ENCODE measurements at places on chromosomes 4 and X.
A peak's percentile ranks its signal among the peaks of the same experiment; 100 is the strongest.

- DNase-seq: no peak
Measured at GRCh38 chr4:93730760-93731159, 97.8 kb upstream of the ATOH1 start.

GRCh38 chr4:8939160-8939839, 67.7 kb upstream of the HMX1 start:
- DNase-seq: no peak

- no peak for DNase-seq
Measured at GRCh38 chr4:168585168-168586091, 88.6 kb downstream of the PALLD start.

- DNase-seq: no peak
Measured at GRCh38 chr4:102217345-102217744, 127.9 kb downstream of the SLC39A8 start.

GRCh38 chrX:150161193-150161592, 201.9 kb upstream of the MAMLD1 start:
- no peak for DNase-seq

GRCh38 chrX:43676971-43677572, 21.0 kb downstream of the MAOA start:
- DNase-seq: no peak

GRCh38 chrX:102745857-102746584, 25.5 kb downstream of the GPRASP3 start:
- peak; percentile 6 for DNase-seq

GRCh38 chrX:47514533-47515235, 31.7 kb upstream of the ZNF41 start:
- DNase-seq: no peak

GRCh38 chr4:80361329-80361900, 25.9 kb downstream of the CFAP299 start:
- no peak for DNase-seq

DNA sequence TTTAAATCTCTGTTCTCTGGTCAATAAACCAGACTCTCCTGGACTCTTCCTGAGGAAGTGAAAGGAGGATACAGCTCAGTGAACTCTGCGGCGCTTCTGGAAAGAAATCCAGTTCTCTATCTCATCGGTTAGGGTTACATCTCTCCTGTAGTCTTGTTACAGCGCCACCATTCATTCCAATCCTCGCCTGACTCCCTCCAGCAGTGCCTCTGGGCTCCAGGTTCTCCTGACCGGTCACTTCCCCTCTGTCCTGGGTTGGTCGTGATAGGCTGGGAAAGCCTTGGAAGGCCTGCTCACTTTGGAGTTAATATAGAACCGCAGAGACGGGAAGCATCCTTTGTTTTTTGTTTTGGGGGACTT, 97.0 kb upstream of the STOX2 start:
- no peak for DNase-seq

- DNase-seq: no peak
Measured at GRCh38 chr4:74112399-74113105, 13.6 kb upstream of the CXCL2 start.

DNA sequence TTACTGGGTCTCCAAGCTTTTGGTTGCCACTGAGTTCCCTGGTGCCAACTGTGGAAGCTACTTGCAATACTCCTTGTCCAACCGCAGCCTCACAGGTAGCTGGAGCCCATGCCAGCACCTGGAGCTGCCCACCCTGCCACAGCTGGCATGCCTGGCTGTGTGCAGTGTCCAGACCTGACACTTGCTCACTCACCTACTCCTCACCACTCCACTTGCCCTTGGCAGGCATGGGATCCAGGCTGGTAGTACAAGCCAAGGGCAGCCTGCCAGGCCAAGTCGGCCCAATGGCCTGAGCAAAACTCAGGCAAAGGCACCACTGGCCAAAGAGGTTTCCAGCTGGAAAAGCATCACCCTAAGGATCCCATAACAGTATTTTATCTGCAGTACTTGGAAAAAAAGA, 246.3 kb downstream of the PDGFC start:
- DNase-seq: no peak

DNA sequence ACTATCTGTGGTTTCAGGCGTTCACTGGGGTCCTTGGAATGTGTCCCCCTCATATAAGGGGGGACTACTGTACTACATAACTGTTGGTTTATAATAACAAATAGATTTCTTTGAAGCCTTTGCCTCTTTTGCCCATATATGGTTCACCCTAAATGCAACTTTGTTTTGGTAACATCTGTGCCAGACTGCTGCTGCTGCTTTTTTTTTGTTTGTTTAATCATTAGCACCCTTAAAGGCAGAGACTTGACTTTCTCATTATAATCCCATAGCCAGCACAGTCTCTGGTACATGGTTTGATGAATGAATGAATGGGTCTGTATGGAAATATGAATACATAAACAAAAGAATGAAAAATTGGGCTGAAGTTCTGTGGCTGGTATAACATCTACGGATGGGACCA, 80.2 kb upstream of the LHFPL1 start:
- no peak for DNase-seq

GRCh38 chr4:82713856-82714255, 84.7 kb downstream of the SCD5 start:
- no peak for DNase-seq

- no peak for DNase-seq
Measured at GRCh38 chr4:86825511-86825910, 23.7 kb downstream of the SLC10A6 start.

- no peak for DNase-seq
Measured at GRCh38 chrX:19626230-19626629, 110.9 kb upstream of the MAP3K15 start.

DNA sequence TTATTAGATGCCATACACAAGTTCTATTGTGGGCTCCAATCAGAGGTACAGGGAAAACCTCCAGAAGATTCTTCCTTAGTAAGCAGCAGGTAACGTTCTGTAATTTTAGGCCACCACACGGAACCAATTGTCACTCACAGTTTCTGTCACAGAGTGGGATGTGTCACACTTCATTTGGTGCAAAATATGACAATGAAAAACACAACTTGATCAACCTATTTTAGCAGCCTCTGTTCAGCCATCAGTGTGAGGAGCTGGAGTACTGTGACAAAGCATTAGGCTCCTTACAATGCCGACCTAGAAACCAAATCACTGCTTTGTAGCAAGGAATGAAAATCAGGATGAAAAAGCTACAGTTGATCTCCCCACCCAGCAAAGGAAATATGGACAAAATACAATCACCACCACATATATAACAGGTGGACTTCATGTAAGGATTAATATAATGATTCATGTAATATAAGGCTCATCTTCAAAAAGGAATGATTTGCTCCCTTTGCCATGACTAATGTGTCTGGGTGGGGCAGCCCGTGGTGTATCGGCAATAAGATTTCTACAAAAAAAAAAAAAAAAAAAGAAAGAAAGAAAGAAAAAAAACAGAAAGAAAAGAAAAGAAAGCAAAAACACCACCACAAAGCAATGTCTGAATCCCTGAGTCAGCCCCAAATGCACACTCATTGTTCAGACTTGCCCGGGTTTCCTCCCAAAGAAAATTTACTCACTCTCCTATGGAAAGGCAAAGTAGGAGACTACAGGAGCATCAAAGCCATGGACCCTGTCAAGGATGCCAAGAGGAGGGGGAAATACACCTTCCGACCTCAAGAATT, 36.0 kb downstream of the SLC9A7 start:
- DNase-seq: no peak

DNA sequence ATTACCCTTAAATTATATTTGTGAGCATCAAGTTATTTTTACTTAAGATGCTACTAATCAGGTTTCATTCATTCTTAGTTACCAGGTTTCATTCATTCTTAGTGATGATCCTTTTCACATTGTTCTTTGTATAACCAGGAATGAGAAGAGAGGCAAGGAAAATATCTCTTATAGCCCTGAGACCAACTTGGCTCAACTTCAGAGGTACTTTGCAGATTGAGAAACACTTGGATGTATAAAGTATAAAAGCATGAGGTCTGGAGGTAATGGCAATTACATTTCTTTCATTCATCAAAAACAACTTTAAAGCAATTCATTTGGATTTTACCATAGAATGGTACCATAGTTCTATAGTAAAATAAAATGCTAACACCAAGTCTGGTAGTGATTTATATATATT, 231.0 kb downstream of the PRDM5 start:
- DNase-seq: no peak

GRCh38 chrX:20471483-20471882, 204.8 kb upstream of the RPS6KA3 start:
- DNase-seq: no peak

GRCh38 chr4:185809121-185809520, 2.9 kb downstream of the SORBS2 start:
- DNase-seq: no peak

DNA sequence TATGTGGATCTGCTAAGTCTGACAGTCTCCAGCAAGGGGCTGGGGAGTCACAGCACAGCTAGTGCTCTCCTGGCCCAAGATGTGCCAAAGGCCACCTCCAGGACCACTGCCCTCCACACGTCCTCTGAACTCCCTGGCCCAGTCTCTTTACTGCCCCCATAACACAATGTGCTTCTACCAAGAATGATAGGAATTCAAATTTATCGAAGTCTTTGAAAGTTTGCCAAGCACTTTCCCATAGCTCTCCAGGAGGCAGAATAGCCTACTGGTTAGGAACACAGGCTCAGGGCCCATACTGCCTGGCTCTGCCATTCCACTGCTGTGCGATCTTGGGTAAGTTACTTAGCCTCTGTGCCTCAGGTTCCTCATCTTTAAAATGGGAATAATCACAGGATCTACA, 86.7 kb downstream of the NHSL2 start:
- no peak for DNase-seq

GRCh38 chr4:41687971-41688370, 60.6 kb downstream of the PHOX2B start:
- DNase-seq: no peak

DNA sequence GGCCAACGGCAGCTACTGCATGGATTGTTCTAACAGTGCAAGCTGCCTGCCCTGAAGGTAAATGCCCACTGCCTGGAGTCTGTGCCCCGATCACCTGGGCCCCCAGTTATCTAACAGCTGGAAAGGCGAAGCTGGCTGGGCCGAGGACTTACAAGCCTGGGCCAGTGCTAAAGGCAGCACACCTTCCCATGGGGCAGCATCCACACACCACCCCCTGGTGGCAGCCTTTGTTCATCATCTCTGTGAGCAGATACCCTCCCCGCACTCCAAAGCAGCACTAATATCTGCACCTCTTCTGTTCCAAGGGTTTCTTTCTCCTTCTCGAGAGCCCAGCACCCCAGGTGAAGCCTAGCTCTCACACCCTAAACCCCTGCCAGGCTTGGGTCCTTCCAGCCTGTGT, 7.6 kb downstream of the SLC2A9 start:
- DNase-seq: no peak

GRCh38 chrX:150879855-150880807, 18.3 kb downstream of the CD99L2 start:
- no peak for DNase-seq

DNA sequence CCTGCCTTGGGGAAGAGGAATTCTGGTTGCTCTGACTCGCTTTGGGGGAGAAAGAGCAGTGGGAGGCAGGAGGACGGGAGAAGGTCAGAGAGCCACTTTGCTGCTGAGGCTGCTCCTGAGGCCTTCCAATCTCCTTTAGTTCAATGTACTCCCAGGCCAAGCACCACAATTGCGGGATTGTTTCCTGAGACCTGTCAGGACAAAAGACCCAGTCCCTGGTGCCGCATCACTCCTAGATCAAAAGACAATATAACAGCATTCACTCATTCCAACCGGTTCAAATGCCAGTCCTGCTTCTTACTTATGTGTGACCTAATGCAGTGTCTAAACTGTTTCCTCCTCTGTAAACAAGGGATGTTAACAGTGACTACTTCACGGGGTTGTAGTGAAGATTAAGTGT, 106.4 kb downstream of the TRIML1 start:
- no peak for DNase-seq

DNA sequence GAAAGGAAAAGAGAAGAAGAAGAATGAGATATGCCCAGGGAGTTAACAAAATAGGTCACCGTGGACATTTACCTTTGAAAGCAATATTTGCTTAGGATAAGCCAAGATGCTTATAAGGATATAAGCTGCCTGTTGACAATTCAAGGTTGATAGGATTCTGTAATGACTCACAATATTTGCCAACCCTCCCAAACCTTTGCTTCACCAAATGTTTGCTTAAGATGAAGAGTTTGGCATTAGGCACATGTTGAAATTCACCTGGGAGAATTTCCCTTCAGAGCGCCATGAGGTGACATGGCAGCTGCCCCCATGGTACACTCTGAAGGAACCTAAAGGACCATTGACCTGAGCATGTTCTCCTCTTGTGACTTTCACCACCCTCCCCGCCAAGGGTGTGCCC, 4.6 kb downstream of the PALLD start:
- no peak for DNase-seq

DNA sequence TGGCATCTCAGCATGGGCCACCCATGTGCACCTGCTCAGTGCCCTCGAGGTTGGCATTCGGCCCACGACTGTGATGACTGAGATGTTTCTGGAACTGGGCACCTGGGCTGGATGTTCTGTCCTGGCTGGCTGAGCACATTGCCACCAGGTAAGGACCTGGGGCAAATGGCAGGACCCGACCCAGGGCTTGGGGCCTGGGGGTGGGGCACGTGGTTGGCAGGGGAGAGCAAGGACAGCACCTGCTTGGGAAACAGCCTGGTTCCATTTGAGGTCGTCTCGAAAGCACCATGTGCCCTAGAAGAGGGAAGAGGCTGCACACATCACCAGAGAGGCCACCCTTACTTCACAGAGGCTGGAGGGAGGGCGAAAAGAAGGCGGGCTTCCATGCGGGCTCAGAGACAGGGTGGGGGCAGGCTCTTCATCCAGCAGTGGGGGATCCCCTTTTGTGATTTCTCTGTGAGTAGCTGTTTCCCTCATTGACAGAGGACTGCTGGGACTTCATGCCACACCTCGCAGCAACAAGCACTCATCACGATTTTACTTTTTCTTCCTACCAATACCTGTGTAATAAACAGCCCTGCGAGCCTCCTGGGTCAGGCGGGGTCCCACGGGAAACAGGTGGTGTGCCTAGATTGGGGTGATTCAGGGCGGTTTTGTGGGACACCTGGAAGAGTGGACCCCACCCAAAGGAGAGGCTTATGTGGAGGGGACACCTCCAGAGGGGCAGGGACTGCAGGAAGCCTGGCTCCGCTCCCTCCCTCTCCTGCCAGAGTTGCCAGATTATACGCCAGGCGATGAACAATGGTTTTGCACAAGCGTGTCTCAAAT, 12.0 kb downstream of the TMEM187 start:
- no peak for DNase-seq

- DNase-seq: no peak
Measured at GRCh38 chr4:143188136-143189088, 3.7 kb downstream of the USP38 start.

DNA sequence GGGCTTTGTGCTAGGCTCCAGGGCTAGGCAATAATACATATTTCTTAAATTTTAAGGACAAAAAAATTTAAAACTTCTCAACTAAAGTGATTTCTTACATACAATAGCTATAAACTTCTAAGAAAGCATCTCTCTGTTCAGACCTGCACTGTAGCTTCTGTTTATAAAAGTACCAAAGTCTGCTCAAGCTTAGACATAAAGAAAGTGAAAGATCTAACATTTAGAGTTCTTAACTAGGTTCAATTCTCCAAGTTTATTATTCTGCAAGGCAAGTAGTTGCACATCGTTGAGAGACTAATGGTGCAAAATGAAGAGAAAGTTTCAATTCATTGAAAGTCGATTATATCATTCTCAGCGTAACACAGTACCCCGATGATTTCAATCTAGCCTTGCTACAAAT, 857.4 kb upstream of the HTR2C start:
- DNase-seq: no peak

GRCh38 chr4:1684506-1685234, 557 bp upstream of the FAM53A start:
- peak; percentile 98 for DNase-seq

- no peak for DNase-seq
Measured at GRCh38 chr4:174260099-174260498, 23.4 kb downstream of the FBXO8 start.

Measured in stimulated activated CD4-positive, alpha-beta T cell treated with anti-CD3 and anti-CD28 coated beads, Interleukin-12 subunit alpha, Interleukin-12 subunit beta, amount 100 ng/mL, for 4 hours (primary cell).